ENCODE measurements at places on chromosomes 11 and 22. TPM values are rescaled to one million over a fixed set of nuclear protein-coding genes. Genes with fewer than 3 reads are reported as not detected.

The MS4A15 gene
- not detected for total RNA-seq

The MAJIN gene
- total RNA-seq: not detected

The DYNC2H1 gene
- 14.7 TPM for total RNA-seq

The APOC3 gene
- 36.5 TPM for total RNA-seq

The ELMOD1 gene
- 46.5 TPM for total RNA-seq

The OR5T1 gene
- total RNA-seq: not detected

The LRRC75B gene
- 13.2 TPM for total RNA-seq

The UBQLNL gene
- total RNA-seq: 0.26 TPM

The BRMS1 gene
- total RNA-seq: 59.4 TPM

The C1QTNF5 gene
- total RNA-seq: 9.8 TPM

DNA sequence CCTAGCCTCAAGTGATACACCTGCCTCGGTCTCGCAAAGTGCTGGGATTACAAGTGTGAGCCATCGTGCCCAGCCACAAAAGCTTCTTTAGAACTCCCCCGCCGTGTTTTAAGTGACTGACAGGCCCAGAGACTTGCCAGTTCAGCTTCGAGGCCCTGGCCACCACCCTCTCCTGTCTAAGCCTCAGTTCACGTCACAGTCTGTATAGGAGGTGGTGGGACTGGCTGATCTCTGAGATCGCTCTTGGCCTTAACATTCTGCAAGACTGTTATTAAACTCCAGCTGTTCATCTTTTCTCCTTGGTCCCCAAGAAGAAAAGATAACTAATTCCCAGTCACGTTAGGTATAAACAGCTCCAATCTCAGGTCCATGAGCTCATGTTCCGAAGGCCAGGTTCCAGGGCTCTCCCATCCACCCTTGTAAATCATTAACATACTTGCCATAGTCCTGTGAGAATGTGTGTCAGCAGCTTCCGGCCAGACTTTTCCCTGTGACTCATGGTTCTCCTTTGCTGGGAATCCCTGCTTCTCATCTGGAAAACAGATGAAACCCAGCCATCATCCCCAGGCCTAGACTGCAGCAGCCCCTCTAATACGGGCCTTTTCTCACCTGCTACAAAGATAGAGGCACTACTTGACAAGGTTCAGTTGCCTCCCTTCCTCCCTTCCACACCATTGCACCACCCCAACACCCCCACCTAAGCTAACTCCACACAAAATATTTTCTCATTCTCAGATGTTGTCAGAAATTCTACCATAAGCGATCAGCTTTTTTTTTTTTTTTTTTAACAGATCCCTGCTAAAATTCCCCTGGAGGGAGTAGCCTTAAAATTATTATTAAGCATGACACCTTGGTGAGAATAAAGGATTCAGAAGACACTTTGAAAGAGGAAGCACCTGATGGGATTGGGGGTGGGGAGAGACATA, 5.6 kb upstream of the KIAA0930 start:
- DNase-seq: no peak

GRCh38 chr11:85027346-85027745, 599.8 kb downstream of the DLG2 start:
- no peak for DNase-seq

- DNase-seq: no peak
Observed at GRCh38 chr11:78833237-78833636, 258.6 kb upstream of the NARS2 start.

- DNase-seq: no peak
Observed at GRCh38 chr11:19433791-19434190, 193.0 kb upstream of the E2F8 start.

GRCh38 chr11:27528712-27529111, 22.1 kb upstream of the LIN7C start:
- no peak for DNase-seq

GRCh38 chr11:15146271-15147003, 31.7 kb downstream of the INSC start:
- no peak for DNase-seq

GRCh38 chr11:113397821-113398220, 10.2 kb downstream of the ANKK1 start:
- DNase-seq: peak; percentile 48

- DNase-seq: no peak
Observed at GRCh38 chr11:114136686-114137640, 77.5 kb downstream of the ZBTB16 start.

DNA sequence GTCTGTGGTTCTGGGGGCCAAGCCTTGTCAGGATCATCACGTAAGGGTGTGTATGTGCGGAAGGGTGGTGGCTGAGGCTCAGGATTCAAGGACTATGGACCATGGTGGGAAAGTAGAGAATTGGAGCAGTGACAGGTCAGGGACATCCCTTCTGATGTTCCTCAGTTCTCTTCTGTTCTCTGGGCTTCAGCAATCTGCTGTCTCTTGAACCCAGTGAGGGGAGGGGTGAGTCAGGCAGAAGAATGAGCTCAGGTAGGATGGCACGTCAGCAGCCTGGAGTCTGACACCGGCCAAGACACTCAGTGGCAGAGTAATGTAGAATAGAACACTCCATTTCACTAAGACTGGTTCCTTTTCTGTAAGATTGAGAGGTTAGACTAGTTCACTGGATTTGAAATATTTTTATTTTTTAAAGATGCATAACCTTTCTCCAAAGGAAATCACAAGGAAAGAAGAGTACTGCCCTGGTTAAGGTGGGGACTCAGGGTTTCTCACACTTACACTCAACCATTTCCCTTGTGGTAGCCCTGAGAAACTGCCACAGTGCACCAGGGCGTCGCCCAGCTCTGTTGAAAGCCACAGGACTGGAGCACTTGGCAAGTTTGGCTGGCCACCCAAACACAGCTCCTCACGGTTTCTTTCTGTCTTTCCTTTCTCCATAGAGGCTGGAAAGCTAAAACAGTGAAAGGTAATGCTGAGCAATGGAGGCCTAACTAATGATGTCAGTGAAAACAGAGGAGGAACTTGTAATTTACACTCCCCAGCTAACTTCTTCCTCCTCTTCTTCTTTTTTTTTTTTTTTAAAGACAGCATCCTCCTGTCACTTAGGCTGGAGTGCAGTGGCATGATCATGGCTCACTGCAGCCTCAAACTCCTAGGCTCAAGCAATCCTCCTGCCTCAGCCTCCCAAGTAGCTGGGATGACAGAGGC, 23.1 kb upstream of the MICAL2 start:
- DNase-seq: peak; percentile 65

- DNase-seq: no peak
Observed at GRCh38 chr22:47064416-47064815, 302.0 kb downstream of the TBC1D22A start.

DNA sequence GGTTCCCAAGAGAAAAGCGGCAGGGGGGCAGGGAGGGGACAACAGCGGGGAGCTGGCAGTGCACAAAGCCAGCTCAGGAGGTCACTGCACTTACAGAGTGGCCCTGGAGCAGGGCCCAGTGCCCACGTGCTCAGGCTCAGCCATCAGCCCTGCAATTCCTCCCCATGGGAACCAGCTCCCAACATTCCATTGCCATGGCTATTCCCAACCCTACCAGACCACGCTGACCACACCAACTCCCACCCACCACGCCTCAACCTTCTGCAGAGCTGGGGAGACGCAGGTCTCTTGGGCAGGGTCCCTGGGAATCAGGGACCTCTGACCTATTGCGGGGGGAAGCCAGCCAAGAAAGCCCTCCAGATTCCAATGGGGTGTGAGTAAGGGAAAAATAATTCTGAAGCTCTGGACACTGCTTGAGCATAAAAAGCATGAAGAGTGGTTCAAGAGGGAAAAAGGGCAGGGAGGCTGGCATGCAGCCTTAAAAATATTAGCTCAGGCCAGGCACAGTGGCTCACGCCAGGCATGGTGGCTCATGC, 38.3 kb upstream of the TFIP11 start:
- DNase-seq: no peak

GRCh38 chr11:62546244-62546928, at the start of gene AHNAK:
Gene AHNAK, minus strand, starts transcription at chr11:62546806. Its CDS starts 10,708 bp downstream, at chr11:62536098.
- peak; percentile 93 for DNase-seq

DNA sequence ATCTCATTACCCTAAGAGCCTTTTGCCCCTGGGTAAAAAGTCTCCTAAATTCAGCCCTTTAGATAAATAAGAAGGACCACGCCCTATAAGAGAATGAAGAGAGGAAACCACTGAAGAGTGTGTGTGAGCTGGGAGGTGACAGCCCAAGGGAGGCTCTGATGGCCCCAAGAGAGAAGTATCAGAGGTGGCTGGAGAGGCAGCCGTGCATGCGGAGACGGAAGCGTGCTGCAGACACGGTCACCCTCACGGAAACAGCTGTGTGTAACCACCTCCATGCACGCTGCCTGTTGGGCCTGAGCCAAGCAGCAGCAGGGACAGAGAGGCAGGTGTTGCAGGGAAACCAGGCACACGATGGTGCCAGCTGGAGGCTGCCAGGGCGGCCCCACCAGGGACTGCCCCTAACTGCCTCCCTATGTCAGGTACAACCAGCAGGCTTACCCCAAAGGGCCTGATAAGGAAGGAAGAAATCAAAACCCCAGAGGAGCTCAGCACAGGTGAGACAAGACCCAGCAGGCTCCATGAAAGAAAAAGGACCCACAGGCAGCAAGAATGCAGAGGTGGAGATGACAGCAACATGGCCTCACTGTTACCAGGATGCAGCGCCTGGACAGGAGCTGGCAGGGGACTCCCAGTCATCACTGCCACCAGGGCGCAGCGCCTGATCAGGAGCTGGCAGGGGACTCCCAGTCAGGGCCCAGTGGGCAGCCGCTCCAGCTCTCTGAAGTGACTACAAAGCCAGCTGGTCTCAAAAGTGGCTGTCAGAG, 7.8 kb downstream of the LARGE2 start:
- peak; percentile 68 for DNase-seq

GRCh38 chr11:130070846-130071200, 1.1 kb downstream of the APLP2 start:
- peak; percentile 62 for DNase-seq

- no peak for DNase-seq
Observed at GRCh38 chr22:23086787-23087186, 16.5 kb downstream of the GNAZ start.

GRCh38 chr22:27215871-27216270, 558.5 kb downstream of the MIAT start:
- DNase-seq: no peak

GRCh38 chr22:43504666-43505261, 93.0 kb downstream of the MPPED1 start:
- no peak for DNase-seq

DNA sequence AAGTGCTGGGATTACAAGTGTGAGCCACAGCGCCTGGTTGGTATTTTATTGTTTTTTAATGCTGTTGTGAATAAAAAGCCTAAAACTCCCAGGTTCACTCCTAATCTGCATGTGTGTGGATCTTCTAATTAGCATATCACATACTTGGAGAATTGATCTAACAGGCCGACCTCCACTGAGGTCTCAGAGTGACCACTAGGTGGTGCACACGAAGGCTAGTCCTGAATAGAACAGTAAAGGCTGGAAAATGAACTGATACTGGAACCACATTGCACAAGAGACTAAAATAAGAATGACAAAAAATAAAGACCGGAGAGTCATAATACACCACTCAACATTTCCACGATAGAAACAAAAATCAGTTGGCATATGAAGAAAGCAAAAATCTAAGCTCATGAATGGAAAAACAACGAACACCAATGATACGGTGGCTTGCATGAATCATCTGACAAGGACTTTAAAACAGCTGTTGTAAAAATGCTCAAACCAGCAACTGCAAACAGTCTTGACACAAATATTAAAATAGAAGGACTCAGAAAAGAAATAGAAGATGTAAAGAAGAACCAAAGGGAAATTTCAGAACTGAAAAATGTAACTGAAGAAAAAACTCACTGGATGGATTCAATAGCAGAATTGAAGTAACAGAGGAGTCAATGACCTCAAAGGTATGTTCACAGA, 19.2 kb downstream of the PIM3 start:
- no peak for DNase-seq

- DNase-seq: no peak
Observed at GRCh38 chr11:88012456-88012855, 162.8 kb downstream of the RAB38 start.

DNA sequence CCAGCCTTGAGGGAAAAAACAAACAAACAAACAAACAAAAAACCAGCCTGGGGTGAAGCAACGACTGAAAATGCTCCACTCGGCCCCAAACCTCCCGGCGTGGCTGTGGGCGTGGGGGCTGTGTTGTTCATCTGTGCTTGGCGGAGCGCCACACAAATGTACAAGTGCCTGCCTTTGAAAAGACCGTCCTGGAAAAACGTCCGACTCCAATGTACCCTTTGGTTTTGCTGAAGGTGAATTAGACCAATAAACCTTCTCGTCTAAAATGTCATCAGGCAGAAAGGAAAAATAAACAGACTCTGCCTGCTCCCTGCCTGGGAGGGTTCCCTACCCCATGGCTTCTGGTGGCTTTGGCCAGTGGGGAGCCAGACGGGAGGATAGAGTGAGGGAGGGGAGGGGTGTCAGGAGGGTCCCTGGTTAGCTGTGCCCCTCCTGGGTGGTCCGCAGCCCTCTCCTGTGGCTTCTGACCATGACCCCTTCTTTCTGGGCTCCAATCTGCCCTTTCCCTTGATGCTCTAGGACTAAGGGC, 93.9 kb downstream of the TRMU start:
- DNase-seq: no peak

- DNase-seq: no peak
Observed at GRCh38 chr11:16015741-16016467, 340.4 kb downstream of the SOX6 start.

- no peak for DNase-seq
Observed at GRCh38 chr11:29495676-29496075, 521.2 kb downstream of the KCNA4 start.

DNA sequence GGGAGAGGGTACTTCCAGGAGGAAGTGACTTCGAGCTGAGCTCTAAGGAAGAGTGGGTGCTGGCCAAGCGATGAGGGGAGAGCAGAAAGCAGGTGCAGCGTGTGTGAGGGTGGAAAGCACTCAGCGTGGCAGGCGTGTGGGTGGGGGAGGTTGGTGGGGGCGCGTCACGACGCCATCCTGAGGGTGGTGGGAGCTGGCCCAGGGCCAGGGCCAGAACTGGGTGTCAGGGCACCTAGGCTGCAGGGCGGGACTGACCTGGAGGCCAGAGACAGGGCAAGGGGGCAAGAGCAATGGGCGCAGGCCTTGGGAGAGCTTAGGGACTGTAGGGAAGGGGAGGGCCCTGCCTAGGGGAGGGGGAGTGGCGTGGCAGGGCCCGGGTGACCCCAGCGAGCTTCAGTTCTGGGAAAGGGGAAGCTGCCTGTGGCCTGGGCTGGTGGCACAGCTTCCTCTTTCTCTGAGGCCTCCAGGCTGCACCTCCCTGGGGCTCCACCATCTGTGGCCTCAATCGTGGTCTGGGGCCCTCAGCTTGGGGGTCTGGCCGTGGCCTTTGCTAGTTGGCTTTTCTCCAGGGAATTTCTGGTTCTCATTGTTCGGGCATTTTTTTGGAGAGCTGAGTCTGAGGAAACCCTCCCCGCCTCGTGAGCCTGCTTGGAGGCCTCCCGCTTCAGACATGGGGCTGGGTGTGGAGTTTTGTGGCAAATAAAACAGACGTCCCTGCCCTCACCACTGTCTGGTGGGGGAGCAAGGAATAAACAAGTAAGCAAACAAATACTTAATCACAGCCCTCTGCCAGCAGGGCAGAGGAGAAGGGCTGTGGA, 8.9 kb downstream of the RELT start:
- DNase-seq: no peak

DNA sequence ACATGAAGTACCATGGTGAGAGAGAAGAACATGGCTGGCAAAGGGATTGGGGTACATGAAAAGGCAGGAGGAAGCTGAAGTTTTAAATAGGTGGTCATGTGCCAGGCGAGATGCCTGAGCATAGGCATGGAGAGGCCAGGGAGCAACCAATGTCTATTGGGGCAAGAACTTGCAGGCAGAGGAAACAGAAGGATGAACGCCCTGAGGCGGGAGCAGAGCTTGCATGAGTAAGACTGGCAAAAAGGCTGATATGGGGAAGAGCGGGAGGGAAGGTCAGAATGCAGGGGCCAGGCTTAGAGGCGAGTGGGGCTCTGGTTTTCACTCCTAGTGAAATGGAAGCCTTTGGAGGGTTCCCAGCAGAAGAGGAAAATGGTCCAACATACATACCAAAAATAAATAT, 52.5 kb upstream of the VSTM5 start:
- DNase-seq: no peak

Measured in suprapubic skin (tissue), 4 donors.